ENCODE measurements at places on chromosomes 6 and 20.
A peak's percentile ranks its signal among the peaks of the same experiment; 100 is the strongest.

DNA sequence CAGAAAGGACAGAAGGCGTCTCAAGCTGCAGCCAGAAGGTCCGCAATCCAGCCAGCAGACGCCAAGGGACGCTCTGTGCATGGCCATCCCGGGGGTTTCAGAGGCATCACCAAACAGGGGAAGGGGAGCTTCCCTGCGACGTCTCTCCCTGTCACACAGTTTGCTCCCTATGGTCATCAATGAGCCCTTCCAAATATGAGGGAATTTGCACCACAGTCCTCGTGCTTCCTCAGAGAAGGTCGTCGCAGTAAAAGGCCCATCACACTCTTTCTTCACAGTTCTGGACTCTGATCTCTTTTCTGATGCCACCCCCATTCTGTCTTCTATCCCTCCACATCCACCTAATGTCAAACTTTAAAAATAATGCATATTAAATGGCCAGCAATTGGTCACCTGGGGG is 10.2 kb upstream of the FOXC1 start:
- no peaks in the 10 kb centered on the region for H3K36me3 ChIP-seq
- DNase-seq = no peak
- no peak overlapping the region for H3K27ac ChIP-seq
- H3K4me3 ChIP-seq = no peak overlapping the region

DNA sequence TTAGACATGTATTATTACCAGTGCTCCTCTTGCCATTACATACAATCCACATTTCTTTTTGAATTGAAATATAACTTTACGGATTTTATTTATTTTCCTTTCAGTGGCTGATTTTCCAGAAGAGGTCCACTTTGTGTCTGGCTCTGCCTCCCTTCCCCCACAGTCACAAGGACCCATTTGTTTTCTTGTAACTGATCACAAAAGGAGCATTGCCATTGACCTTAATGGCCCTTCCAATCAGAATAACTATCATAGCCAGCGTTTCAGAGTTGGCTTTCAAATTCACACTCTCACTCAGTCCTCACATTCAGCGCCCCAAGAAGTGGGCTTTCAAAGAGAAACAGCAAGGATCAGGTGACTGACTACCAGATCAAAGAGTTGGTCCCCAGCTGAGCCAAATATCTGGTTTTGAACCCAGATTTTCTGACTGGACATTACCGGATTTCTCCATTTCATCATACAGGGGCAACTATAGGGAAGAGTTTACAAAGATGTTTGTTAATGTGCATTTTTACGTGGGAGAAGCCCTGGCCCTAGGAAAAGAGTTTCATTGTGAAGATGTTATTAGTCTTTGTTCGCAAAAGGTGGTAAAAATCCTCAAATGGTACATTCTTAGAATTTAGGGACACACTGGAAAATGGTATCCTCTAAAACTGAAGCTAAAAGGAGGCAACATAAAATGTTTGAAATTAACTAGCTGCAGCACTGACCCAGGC is 2.0 kb upstream of the SLC22A23 start:
- peak overlapping the region; percentile 83 for H3K4me3 ChIP-seq
- H3K27me3 ChIP-seq = peaks cover 16% of the 10 kb centered on the region
- H3K27ac ChIP-seq = no peak overlapping the region
- DNase-seq = no peak
- no peaks in the 10 kb centered on the region for H3K36me3 ChIP-seq

GRCh38 chr20:3651204-3651962 is 11.8 kb downstream of the GFRA4 start:
- DNase-seq = no peak
- H3K27ac ChIP-seq = peak overlapping the region; percentile 86
- H3K4me3 ChIP-seq = no peak overlapping the region
- peaks cover 5% of the 10 kb centered on the region for H3K36me3 ChIP-seq

DNA sequence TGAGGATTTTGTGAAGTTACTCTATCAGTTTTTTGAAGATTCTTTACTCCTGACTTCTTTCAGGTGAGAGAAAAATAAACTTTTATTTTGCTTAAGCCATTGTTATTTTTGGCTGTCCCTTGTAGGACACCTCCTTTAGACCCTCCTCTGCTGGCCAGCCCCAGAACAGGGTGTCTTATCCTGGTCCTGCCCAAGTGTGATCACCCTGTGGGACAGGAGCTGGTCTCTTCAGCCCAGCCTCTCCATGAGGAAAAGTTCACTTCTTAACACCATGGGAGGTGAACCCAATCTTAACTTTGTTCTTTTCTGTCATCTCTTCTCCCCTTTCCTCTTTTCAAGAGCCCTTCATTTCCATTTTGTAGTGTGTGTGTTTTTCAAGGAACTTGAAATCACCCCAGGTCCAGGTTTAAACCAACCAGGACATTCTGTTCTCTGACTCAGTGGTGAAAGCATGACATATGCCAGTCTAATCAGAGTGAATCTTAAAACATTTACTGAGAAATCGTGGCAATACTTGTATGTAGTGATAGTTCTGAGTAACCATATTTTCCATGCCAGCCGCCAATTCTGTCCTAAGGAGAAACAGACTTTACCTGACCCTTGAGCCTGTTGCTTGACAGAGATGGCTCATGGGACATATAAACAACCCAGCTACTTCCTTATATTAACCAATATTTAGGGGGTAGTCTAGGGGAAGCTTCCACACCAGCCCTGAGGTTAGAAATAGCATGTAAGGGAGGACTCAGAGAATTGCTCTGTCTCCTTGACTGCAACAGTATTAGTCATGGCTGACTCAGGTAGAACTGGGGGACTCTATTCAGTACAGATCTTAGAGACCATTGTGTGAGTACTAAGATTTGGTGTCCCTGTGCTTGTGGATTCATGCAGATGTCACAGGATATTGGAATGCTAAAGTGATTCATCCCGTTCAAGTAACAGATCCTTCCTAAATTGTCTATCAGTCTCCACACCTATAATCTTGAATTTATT is 48.8 kb downstream of the FLRT3 start:
- no peaks in the 10 kb centered on the region for H3K4me1 ChIP-seq
- no peaks in the 10 kb centered on the region for H3K36me3 ChIP-seq
- no peak for DNase-seq
- no peak overlapping the region for H3K4me3 ChIP-seq
- H3K27ac ChIP-seq = no peak overlapping the region

DNA sequence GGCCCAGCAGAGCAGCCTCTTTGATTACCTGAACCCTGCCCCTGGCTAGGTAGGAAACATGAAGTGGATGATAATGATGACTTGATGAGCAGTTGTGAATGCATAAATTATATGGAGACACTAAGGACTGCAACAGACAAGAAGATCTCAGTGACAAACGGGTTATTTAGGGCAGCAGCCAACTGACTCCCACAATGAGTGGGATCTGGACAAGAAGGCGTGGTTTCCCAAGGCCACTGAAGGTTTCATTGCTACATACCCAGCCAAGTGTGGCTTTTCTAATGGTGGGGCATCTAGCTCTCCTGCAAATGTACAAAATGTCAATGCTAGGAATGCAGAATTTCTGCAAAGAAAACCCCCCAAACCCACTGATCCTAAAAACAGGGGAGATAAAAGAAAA is 29.4 kb downstream of the RING1 start:
- no peak for DNase-seq
- H3K27ac ChIP-seq = peak overlapping the region; percentile 26
- no peaks in the 10 kb centered on the region for H3K36me3 ChIP-seq
